Aorta (tissue), 5 donors: ENCODE measurements at places on chromosomes 16 and 17. TPM values are rescaled to one million over a fixed set of nuclear protein-coding genes. Genes with fewer than 3 reads are reported as not detected.

- DNase-seq = no peak
These were observed 717.3 kb downstream of the KCNJ2 start for GRCh38 chr17:70886648-70887047.

DNA sequence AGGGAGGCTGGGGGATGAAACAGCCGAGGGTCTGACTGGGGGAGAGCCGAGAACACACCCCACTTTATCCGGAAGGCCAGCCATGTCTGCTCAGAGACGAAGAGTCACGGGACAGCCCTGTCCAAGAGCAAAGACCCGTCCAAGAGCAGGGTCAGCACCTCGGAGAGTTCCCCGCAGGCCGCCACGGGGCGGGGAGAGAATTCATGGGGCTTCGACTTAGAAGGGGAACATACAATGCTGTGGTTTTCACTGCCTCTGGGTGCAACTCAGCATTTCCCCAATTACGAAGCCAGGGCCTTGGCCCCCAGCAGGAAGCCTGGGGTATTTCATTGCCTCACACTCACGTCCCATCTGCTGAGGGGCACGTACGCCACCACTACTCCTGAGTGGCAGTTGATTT is 59.3 kb downstream of the JPH3 start:
- peak; percentile 66 for DNase-seq

DNA sequence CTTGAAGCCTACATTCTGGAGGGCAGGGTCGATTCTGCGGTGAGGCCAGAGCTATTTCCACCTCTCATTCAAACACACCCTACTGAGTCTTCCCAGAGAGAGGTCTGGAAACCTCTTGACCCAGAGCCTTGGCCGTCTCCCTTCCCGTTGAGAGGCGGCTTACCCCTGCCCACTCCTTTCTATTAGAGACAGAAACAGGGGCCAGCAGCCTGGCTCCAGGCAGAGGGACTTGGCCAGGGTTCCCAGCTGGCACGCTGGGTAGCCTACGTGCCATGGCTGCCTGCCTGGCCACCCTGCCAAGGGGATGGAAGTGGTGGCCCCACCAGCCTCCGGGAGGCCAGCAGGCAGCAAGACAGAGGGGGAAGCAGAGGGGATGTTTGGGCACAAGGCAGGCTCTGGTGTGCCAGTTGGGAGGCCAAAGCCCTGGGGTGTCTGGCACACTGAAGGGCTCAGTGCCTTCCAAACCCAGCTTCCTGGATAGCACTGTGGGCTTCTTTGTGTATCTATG is 6.0 kb downstream of the STAC2 start:
- DNase-seq = peak; percentile 82

DNA sequence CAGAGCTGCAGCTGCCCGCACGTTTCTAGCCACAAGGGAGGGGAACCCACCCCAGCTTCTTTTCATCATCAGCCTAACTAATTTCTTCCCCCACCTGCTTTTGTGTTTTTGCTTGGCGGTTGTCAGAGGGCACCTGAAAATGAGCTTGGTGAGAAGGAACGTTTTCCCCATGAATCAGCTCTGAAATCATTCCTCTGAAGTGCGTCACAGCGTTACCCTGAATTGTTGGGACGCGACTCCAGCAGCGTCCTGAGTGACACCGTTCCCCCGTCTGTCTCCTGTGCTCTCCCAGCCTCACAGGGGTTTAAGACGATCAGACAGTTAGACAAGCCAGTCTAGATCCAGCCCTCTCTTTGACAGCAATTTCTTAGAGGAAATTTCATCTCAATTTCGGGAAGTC is 722.9 kb upstream of the EEF2KMT start:
- DNase-seq = no peak

- no peak for DNase-seq
These were observed 14.4 kb upstream of the MYLK3 start for GRCh38 chr16:46762583-46762982.

DNA sequence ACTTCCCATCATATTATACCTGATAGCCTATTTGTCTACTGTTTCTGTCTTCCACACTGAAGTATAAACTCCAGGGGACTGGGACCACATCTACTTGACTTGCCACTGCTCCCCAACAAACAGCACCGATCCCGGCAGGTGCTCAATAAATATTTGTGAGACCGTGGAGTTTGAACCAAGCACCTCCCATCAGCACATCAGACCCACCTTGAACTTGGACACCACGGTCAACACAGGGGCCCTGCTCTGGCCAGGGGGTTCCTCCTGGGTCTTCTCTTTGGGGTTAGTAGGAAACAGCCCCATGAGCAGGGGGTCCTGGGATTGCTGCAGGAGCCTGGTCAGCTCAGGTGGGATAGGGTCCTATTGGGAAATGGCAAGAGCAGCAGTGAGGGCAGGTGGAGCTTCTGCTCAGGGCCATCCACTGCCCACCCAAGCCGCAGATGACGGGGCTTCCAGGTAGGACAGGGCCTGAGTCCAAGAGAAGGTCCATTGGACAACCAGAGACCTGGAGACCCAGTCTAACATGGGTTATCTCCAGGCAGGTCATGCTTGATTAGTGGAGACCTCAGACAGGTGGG is 19.9 kb downstream of the ZNHIT3 start:
- DNase-seq = no peak

GRCh38 chr17:75756451-75757085 is 8.4 kb downstream of the GALK1 start:
- peak; percentile 76 for DNase-seq

- no peak for DNase-seq
These were observed 1.8 kb downstream of the ATP2A3 start for GRCh38 chr17:3962217-3962964.

DNA sequence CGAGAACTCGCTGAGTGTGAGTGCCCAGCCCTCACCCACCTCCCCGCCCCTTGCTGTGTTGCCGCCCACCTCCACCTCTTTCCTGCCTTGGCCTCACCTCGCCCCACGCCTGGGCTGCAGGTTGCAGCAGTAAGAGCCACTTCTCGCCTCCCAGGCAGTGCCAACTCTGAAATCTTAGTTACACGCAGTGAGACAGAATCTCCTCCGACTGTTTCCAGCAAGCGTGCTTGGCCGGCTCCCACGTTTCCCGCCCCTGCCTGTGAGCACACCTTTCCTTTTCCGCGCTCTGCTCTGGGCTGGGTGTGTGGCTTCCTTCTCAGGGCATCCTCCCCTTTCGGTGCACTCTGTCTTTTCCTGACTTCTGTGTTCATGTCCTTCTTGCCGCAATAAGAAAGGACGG is 5.7 kb downstream of the ENGASE start:
- DNase-seq = no peak

GRCh38 chr17:32783602-32784001 is 93.3 kb downstream of the MYO1D start:
- DNase-seq = no peak

GRCh38 chr16:54412037-54412436 is 125.5 kb upstream of the IRX3 start:
- no peak for DNase-seq

- no peak for DNase-seq
These were observed 6.7 kb downstream of the GIP start for GRCh38 chr17:48961516-48962233.

DNA sequence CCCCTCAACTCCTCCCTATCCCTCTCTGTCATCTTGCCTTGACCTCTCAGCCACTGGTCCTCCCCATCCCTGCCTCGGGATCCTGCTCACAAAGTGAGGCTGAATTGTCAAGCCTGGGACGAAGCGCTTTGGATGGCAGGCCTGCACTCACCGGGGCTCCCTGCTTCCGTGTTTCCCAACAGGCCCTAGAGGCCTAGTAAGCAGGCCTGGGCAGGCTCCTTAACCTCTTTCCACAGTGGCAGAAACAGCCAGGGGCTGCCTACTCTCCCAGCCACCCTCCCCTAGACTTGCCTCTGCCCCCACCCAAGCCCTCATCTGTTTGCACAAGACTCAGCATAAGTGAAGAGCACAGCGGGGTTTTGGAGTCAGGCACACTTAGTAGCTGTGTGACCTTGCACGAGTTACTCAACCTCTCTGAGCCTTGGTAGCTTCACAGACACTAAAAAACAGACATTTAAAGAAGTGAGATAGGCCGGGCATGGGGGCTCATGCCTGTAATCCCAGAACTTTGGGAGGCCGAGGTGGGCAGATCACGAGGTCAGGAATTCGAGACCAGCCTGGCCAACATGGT is 5.0 kb upstream of the FADS6 start:
- no peak for DNase-seq

DNA sequence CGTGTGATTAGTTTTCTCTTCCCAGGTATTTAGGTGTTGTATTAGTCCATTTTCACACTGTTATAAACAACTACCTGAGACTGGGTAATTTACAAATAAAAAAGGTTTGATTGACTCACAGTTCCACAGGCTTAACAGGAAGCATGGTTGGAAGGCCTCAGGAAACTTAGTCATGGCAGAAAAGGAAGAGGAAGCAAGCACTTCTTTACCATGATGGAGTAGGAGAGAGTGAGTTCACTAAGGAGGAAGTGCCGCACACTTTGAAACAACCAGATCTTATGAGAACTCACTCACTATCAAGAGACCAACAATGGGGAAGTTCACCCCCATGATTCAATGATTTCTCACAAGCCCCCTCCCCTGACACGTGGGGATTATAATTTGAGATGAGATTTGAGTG is 1343.7 kb upstream of the GOT2 start:
- no peak for DNase-seq

DNA sequence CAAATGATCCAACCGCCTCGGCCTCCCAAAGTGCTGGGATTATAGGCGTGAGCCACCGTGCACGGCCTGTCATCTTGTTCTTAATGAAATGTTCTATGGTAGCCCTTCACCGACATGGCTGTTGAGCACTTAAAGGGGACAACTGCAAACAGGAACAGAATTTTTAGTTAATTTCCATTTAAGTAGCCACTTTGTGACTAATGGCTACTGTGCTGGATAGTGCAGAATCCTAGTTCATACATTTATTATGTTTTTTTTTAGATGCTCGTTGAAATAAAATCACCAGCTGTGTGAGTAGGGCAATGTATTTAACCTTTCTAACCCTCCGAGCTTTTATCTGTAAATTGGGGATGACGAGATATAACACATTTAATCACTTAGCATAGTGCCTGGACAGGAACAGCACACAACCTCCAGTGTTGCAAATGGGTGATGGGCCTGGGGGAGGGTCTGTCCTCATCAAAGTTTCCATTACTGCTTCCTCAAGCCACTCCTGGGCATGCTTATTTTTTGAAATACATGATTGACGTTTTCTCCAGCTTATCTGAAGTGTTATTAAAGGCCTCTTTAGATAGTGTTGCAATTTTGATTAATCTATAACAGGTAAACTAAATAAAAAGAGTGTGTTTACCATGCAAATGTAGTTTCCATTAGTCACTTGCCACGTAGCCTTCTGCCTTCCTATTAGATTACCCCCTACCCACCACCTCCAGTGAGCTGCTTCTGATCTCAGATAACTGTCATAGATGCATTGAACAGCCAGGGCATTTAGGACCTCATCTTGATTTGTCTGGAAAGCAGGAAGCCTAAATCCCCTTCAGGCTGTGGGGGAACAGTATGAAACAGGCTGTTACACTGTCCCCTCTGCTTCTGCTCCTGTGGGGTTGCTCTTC is 42.5 kb upstream of the TANC2 start:
- DNase-seq = no peak

DNA sequence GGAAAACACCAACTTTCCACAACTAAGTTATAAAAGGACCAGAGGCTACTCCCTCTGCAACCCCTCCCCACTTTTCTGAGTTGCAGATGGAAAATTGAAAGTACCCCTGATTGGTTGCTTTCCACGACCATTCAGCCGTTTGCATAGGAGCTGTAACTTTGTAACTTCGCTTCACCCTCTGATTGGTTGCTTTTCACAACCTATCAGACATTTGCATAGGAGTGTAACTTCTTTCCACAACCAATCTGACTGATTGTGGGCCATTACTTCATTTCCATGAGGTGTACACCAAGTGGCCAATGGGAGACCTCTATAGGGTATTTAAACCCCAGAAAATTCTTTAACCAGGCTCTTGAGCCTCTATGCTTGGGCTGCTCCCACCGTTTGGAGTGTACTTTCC is 644.1 kb downstream of the WWOX start:
- no peak for DNase-seq

GRCh38 chr16:68607443-68607842 is 37.7 kb upstream of the CDH3 start:
- no peak for DNase-seq

DPEP2 gene
- 10.4 TPM for total RNA-seq

CETP gene
- 1.3 TPM for total RNA-seq

SOX8 gene
- total RNA-seq = 7.0 TPM

HOXB1 gene
- not detected for total RNA-seq

C16orf74 gene
- 0.87 TPM for total RNA-seq

CPHXL2 gene
- total RNA-seq = not detected

FBXL16 gene
- 0.18 TPM for total RNA-seq

P4HB gene
- total RNA-seq = 407 TPM
